ENCODE measurements at places on chromosomes 2 and 18.

DNA sequence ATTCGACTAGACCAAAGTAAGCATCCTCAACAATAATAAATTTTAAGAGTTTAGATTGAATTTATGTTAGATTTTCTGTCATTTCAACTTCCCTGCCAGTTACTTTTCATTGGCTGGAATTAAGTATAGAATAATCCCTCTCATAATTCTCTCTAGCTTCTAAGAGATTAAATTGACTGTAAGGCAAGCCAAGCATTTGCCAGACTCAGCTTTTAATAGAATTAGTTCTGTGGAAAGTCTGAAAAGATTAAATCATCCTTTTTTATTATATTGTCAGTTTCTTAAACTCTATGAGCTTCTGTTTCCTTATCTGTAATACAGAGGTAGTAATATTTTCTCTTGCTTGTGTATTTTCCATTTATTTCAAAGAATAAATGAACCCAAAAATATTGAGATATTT is 77.9 kb upstream of the ZNF804A start:
- no peak for DNase-seq

DNA sequence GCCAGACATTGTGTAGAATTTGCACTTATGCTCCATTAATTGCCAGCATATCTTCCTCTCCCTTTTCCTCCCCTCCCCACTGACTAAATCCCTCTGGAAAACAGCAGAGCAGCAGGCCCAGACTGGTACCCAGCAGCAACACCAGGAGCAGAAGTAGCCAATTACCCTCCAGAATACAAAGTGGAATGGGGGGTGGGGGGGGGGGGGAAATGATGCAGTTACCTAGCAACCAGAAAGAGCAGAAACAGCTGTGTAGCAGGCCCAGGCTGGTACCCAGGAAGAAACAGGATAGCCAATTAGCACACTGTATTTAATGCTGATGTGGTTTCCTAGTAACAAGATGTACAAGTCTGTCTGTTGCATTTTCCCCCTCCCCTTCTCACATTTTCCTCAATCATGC is 52.3 kb downstream of the KLF7 start:
- no peak for DNase-seq

GRCh38 chr2:141929331-141930252 is 201.2 kb downstream of the LRP1B start:
- no peak for DNase-seq

DNA sequence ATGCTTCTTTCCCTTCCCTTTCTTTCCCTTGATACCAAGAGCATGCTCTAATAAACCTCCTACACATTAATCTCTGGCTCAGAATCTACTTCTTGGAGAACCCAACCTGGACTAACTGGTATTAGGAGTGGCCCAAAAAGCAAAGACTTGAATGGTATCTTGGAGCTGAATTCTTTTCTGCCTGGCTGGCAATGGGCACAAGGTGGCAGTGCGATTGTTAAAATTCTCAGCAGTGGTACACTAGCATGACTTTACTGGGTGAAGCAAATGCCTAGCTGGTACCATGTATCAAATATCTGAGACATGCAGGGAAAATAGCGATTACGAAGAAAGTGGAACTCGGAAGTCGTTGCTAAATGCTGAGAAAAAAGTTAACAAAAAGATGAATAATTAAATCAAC is 376.1 kb downstream of the XIRP2 start:
- DNase-seq = peak; percentile 7
